ENCODE measurements at places on chromosomes 5 and 9.

DNA sequence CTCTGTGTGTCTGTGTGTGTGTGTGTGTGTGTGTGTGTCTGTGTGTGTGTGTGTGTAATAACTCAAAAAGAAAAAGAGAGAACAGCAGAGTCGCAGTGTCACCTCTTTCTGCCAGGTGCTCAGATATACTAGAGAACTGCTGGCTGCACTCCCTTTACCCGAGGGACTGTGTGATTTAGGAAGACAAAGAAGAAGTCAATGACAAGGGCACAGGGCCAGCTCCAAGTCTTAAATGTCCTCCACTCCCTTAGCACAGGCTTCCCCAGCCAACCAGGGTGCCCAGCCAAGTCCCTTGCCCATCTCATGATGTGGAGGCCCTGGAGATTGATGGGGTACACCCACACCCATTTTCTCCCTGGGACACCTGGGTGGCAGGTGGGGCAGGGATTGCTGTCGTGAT lies 8.7 kb downstream of the CCNJL start:
- no peak for DNase-seq

DNA sequence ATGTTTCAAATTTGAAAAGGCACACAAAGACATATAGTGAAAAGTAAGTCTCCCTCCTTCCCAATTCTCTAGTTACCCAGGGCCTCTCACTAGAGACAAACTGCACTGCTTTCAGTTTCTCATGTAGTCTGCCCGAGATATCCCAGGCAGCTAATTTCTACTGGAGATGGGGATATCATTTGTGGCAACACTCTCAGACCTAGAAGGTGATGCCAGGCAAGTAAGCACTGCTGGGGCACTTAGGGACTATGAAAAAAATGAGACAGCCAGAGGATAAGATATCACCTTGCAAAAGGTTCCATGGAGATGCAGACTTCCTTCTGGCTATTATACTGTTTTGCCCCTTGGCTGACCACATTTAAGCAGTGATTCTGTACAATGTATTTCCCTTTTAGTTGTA lies 12.6 kb downstream of the SIL1 start:
- DNase-seq = no peak

- DNase-seq = no peak
Observed at GRCh38 chr9:92610470-92611420, 59.2 kb downstream of the IPPK start.

GRCh38 chr5:38847559-38848347 lies 1.9 kb downstream of the OSMR start:
- no peak for DNase-seq

- no peak for DNase-seq
Observed at GRCh38 chr9:8916771-8917170, 1117.2 kb upstream of the DMAC1 start.

- DNase-seq = no peak
Observed at GRCh38 chr5:127832067-127832466, 128.9 kb downstream of the CCDC192 start.

DNA sequence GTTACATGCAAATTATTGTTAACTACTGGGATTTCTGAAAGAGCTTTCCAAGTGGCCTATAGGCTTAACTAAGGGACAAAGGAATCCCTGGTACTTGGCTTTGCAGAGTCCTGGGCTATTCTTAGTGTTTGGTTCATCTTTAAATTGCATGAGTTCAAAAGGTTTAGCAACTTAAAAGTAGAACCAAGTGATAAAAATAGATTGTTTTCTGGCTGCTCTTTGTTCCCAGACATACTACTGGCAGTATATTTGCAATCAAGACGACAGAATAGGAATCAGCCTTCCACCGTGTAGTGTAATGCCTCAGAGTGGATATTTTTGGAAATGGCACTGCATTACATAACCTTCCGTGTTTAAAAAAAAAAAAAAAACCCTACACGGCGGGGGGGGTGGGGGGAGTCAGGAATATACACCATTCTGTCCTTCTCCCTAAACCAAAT lies 1.0 kb downstream of the NREP start:
- DNase-seq = peak; percentile 69

GRCh38 chr5:178107756-178108310 lies 5.5 kb upstream of the N4BP3 start:
- no peak for DNase-seq

DNA sequence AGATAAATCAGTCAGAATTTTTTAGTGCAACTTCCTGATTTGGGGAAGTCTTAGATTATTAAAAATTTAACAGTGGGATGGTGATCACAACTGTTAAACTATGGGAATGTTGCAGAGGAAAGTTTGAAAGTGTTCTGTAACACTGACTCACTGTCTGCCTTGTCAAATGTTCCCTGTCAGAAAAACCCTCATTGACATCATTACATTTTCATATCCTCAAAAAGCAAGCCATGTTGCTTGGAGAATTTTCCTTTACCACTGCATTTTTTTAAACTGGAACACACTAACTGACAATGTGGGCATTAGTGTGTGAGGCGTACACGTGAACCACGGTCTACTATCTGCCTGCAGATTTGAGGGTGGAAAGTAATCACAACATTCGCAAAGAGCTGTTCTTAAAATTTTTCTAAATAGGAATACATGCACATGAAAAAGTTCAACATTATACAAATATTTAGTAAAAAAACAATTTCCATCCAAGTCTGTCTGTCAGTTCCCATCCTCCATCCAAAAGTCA lies 28.6 kb upstream of the IL7R start:
- DNase-seq = no peak

DNA sequence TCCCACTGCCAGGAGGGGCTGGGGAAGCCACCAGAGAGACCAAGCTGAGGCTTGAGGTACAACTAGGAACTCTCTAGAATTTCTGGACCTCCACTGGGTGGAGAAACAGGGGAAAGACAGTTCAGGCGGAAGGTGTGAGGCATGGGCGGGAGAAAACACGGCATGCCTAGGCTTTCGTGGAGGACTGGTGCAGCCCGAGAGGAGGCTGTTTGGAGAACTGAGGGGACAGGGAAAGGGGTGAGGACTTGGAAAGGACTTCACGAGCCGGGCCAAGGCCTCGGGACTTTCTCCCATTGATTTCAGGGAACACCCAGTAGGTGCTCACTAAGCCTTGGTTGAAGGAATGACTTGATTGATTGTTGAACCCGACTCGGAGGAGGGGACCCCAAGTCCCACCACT lies 9.5 kb upstream of the ADGRD2 start:
- DNase-seq = no peak

- no peak for DNase-seq
Observed at GRCh38 chr5:53237876-53238275, 128.3 kb upstream of the MOCS2 start.

- DNase-seq = no peak
Observed at GRCh38 chr9:7094052-7094451, 336.3 kb downstream of the KDM4C start.

DNA sequence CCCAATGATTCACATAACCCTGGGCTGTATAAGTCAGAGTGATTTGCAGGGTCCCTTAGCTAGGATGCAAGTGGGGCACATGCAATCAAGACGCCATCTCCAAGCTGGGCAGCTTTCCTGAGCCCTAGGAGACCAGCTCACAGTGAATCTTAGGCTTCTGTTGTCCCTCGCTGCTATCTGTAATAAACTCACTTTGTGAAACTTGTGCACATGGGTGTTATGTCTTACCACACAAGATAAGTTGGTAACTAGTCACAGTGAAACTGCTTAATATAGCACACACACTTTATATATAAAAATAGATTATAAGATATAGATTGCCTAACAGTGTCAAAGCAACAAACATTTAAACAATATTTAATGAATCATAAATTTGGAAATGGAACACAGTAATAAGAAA lies 658.5 kb downstream of the SLCO4C1 start:
- no peak for DNase-seq

GRCh38 chr5:90071066-90071465 lies 338.5 kb downstream of the CETN3 start:
- DNase-seq = no peak

DNA sequence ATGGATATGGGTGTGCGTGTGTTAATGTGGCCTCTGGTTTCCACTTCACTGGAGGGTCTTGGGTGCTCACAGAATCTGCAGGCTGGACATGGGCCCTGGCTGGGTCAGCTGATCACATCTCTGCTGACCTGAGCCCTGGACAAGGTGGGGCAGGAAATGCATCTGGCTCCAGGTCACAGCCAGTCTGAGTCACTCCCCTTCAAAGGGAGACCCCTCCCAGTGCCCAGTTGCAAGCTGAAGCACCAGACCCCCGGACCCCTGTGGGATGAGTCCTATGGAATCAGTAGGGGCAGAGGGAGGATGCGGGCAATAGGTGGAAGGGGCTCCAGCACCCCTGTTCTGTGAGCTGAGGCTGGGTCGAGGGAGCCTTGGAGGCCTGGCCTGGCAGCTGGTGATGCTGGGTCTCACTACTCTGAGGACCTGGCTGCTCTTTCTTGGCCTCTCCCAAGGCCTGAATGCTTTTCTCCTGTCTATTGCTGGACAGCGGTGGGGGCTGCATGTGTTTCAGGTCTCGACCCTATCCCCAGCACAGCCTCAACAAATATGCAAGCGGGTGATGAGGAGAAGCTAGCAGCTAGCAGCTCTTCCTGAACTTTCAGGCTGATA lies 54.5 kb downstream of the PHF2 start:
- DNase-seq = no peak

DNA sequence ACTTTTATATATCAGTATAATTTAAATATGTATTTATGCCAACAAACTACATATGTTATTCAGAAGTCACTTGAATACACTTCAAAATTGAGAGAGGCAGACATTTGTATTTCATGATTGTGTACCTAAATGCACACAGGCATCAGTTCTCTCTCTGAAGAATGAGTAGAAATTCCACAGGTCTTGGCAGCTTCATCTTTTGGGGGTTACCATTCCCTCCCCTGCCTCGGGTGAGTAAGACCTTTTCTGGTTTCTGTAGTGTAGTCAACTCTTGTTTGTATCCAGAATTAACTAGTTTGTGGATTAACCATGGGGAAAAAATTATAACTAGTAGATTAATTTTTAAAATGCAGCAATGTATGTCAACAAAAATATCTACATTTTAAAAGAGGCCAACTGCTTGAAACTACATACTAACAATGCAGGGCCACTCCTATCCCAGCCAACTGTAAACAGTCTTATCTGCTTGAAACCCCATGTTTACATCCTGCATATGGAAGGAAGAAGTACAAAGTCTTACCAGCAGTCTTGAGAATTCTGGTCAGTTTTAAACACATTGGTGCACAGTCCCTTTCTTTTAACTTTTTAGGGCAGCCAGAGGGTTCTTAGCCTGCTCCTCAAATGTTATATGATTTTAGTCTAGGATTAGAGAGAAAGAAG lies 339.6 kb upstream of the KIF2A start:
- DNase-seq = no peak

DNA sequence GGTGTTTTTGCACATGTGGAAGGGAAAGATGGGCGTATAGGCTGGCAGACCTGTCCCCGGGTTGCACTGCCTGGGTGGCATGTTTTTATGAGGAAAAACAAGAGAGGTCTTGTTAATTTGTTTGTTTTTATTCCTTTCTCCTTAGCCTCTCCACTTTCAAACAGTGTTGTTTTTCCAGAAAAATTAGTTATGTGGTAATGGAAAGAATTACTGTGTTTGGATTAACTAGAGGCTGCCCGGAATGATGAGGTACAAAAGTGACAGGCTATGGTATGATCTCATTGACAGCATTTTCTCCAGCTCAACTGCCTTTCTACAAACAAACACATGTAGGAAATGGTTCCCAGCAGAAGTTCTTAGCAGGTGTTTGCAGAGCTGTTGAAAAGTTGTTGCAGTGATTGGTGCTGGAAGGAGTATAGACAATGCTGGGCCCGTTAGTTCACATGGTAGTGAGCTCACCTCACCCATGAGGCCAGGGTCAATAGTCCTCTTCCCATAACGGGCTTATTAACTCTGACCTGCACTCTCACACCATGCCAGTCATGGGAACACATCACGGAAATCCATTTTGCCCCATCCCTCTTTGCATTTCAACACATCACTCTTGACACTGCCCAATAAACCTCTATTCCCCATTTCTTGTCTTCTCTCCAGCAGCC lies 111.3 kb upstream of the SAP30L start:
- DNase-seq = no peak

- DNase-seq = no peak
Observed at GRCh38 chr9:134419684-134420076, 93.4 kb downstream of the RXRA start.

GRCh38 chr9:107969727-107970126 lies 480.2 kb upstream of the KLF4 start:
- no peak for DNase-seq

DNA sequence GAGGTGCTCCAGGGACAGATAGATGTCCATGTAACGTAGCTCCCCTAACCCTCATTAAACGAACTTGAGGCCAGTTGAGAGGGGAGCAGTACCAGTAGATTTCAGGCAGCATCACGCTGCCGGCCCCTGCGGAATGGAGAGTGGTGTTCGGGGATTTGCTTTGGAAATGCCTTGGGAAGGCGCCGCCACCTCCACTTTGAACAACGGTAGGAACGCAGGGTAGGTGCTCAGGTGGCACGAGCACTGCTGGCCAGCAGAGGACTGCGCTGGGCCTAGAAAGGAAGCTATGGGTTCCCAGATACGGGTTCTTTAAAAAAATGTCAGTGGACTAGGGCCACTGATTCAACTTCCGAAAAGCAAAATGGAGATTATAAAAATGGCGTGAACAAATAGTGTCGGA lies 271.8 kb downstream of the FANCC start:
- no peak for DNase-seq

- no peak for DNase-seq
Observed at GRCh38 chr9:22919423-22919822, 472.8 kb downstream of the DMRTA1 start.

GRCh38 chr5:38776149-38776896 lies 69.5 kb upstream of the OSMR start:
- no peak for DNase-seq

DNA sequence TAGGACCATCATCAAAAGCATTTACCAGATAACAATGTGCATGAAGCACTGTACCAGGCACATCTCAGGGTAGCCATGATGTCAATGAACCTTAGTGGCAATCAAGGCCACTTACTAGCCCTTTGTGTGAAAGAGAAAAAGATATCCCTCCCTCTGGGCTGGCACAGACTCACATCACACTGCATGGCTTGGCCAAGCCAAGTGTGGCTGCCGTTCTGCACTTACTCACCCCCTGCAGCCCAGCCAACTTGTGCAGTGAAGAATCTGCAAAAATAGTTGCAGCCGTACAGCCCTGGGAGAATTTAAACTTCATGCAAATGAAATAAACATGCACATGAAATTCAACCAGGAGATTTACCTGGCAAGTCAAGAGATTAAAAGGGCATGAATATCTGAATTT lies 333.5 kb downstream of the DEPDC1B start:
- DNase-seq = no peak

GRCh38 chr5:17429353-17429752 lies 68.7 kb upstream of the TAF11L2 start:
- no peak for DNase-seq
